Stimulated activated CD8-positive, alpha-beta memory T cell treated with anti-CD3 and anti-CD28 coated beads, Interleukin-7, amount 100 ng/mL, for 24 hours (primary cell): ENCODE measurements at places on chromosomes 7 and 10.

- no peak for DNase-seq
Observed at GRCh38 chr7:66576646-66577045, 52.0 kb upstream of the KCTD7 start.

DNA sequence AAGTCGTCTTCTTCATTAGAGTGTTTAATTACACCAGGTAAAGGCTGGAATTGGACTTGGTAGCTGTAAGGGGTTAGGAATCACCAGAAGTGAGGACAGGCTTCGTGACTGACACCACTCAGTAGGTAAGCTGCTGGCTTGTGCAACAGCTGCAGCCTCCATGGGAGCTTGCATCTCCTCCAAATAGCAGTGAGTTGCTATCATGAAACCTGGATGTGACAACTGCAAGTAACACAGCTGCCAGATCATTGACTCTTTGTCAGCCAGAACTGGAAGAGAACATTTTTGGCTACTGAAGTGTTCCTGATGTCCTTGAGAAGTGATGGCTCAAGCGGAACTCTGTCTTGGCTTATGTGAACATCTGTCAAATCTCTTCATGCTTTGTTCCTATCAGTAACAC, 64.1 kb upstream of the MSRB2 start:
- no peak for DNase-seq

GRCh38 chr7:2645274-2645868, 13.6 kb downstream of the TTYH3 start:
- DNase-seq: no peak

DNA sequence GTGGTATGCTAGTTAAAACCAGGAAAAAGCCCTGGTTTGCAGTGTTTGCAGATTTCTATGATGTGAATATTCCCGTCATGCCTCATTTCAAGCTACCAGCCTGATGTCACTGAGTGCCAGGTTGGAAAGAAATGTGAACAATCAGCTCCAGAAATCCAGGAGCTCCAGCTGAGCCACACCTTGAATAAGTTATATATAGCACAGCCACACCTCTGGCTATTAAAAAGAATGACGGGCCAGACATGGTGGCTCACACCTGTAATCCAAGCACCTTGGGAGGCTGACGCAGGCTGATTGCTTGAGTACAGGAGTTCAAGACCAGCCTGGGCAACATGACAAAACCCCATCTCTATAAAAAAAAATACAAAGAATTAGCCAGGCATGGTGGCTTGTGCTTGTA, 18.7 kb upstream of the SLF2 start:
- no peak for DNase-seq

GRCh38 chr7:113784316-113784715, 134.5 kb downstream of the PPP1R3A start:
- DNase-seq: no peak

DNA sequence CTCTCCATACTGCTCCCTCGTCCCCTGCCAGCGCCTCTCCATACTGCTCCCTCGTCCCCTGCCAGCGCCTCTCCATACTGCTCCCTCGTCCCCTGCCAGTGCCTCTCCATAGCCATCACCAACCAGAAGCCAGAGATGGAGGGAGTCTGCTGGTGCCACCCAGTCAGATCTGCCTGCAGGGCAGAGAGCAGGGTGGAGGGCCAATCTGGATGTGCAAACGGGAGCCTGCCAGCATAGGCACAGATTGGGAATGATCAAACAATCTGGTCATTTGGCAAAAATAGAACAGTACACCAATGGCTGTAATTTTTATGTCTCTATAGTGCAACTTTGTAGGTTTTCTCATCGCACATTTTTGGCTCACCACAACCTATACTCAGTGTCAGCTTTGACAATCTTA, 76.9 kb upstream of the LRRC4 start:
- DNase-seq: no peak

GRCh38 chr10:107417446-107417845, 252.9 kb upstream of the SORCS1 start:
- no peak for DNase-seq

- DNase-seq: no peak
Observed at GRCh38 chr7:149750122-149750845, 23.1 kb downstream of the ZNF467 start.

DNA sequence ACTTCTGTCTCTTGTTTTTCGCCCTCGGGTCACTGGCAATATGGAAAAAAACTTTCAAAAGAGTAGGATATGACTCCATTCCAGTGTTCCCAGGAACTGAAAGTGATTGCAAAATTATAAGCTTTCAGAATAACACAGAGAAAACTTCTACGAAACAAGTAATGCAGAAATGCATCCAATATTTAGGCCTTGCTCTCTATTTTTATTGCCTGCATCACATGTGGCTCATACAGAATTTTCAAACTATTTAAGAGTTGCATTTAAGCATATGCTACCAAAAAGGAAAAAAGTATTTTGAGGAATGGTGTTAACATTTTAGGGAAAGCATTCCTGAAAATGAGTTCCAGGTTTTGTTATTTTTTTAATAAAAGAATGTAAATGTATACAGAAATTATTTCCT, 228.0 kb downstream of the CACNB2 start:
- no peak for DNase-seq

- DNase-seq: no peak
Observed at GRCh38 chr10:71998119-71998839, 34.1 kb downstream of the CHST3 start.

GRCh38 chr10:8614054-8614565, 559.6 kb downstream of the GATA3 start:
- no peak for DNase-seq

GRCh38 chr7:28135760-28136159, 44.8 kb downstream of the JAZF1 start:
- no peak for DNase-seq

DNA sequence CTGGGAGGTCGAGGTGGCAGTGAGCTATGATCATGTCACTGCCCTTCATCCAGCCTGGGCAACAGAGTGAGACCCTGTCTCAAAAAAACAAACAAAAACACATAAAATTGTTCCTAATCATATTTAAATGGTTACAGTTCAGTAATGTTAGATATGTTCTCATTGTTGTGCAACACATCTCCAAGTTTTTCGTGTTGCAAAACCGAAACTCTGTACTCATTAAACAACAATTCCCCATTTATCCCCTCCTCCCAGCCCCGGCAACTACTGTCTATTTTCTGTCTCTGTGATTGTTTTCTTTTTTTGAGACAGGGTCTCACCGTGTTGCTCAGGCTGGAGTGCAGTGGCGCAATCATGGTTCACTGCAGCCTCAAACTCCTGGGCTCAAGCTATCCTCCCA, 16.1 kb upstream of the PRXL2A start:
- no peak for DNase-seq

DNA sequence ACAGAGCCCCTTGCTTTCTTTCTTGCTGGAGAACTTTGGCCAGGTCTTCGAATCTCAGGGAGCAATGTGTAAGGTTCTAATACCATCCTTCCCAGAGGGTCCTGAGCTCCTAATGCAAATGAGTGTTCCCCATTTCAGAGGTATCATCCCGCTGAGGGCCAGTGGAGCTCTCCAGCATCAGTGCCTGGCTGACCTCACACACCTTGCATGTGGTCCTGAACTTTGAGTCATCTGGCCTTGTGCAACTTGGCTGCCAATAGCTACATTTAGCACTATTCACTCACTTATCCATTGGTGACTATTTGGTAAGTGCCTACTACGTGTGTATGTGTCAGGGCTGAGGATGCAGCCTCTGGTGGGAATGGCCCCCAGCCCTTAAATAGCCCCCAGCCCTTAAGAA, 48.4 kb upstream of the HABP2 start:
- DNase-seq: no peak

DNA sequence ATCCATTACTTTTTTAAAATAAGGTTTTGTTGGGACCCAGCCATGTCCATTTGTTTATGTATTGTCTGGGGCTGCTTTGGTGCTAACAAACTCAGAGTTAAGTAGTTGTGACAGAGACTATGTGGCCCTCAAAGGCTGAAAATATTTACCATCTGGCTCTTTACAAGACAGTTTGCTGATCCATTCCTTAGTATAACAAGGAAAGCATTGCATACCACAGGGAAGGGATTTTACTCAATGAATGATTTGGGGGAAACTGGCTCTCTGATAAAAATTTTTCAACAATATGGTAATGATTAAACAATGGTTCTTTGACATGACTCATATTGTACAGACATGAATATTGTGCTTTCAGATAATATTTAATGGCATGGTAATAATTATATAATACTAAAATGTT, 738.1 kb downstream of the KCNMA1 start:
- DNase-seq: no peak

DNA sequence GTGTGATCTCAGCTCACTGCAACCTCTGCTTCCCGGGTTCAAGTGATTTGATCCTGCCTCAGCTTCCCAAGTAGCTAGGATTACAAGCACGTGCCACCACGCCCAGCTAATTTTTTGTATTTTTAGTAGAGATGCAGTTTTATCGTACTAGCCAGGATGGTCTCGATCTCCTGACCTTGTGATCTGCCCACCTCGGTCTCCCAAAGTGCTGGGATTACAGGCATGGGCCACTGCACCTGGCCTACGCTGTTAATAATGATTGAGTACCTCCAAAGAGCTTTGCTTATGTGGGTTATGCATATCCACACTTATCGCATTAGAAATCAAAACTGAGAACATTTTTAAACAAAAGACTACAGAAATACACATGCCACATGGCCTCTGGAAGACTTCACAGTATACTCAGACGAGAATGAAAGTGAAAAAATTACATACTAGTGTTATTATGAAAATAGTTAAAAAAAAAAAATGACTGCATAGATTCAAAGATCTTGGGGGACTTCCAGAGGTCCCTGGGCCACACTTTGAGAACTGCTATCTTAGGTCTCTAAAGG, 25.4 kb downstream of the RPP38 start:
- no peak for DNase-seq

DNA sequence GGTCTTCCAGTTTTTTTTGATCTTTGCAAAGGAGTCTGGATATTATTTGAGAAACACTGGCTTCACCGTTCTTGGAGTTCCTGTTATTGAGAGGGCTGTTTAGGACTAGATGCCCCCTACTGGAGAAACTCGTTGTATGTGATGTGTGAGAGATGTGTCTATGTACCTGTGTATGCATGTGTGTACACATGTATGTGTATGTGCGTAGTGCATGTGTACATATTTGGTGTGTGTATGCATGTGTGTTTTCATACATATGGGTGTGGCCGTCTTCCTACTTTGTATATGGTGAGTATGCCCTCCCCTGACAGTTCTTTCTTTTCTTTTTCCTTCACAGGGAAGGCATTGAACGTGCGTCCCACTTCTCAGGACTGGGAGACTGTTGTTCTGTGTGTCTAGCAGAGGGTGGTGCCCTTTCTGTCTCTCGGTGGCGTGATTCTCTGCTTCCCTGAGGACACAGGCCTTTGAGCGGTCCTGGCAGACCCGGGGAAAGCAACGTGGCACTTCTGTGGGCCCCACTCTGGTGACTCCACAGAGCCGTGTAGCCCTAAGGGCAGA, 3.0 kb upstream of the CALHM3 start:
- DNase-seq: no peak

DNA sequence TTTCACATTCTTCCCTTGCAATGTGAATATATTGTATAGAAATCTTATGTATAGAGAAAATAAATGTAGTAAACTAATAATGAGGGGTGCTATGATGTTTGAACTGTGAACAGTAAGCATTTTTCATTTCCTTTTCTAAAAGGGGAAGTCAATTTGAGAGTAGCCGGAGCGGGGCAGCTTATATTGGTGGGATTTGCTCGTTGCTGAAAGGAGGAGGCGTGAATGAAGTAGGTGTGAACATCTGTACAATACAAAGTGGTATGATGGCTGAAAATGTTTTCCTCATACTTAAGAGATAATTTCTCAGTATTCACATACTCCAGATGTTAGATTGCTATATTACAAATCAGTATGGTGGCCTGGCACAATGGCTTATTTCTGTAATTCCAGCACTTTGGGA, 87.1 kb downstream of the SRI start:
- no peak for DNase-seq

GRCh38 chr10:92242910-92243671, 47.8 kb downstream of the CPEB3 start:
- peak; percentile 5 for DNase-seq

GRCh38 chr10:111075577-111076185, 1.1 kb upstream of the ADRA2A start:
- DNase-seq: no peak

DNA sequence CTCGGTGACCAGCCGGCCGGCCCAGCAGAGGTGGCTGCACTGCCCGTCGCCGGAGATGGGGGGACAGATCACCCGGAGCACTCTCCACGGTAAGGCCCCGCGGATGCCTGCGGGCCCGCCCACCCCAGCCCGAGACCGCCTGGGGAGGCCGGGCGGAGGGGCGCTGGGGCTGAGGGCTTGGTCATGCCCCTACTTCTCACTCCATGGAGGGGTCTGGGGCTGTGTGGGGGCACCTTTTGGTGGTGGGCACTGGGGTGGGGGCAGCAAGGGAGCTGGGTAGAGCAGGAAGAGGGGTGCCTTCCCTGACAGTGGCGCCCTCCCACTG, 61.8 kb downstream of the NEURL1 start:
- DNase-seq: no peak

DNA sequence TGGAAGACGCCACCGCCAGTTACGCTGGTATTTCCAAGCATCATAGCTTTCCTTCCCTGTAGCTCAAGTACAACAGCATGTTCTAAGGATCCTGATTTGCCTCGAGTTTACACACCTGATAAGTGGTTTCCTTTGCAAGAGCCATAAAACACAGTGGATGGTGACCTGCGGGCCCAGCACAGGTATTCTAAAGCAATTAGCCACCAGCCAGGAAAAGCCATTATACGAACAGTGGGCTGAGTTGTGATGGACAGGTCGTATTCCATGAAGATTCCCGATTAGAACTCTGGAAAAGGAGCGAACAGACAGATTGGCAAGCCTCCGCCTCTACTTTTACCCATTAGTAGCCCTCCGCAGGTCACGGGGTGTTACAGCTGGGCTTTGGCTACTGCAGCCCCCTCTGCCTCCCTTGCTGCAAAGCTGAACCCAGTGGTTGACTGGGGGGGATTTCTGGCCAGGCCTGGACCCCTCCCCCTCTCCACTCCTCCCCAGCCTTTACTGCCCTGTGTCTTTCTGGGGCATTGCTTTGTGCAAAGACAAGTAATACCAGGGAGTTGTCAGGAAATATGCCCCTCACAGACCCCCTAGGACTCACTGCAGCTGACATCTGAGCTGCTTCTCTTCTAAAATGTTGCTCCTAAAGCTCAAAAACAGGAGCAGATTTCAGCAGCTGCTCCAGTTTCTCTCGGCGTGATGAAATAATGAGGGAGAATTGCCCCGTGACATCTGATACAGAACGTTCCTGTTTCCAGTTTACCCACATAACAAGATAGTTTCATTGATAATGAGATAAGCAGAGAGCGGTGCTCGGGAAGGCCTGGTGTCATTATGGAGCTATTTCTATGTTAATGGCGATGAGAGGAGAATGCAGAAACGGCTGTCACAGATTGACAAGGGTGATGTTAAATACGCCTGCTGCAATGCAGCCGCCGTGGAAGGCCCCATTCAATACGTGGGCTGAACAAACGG, 214.4 kb downstream of the CCSER2 start:
- DNase-seq: no peak

- no peak for DNase-seq
Observed at GRCh38 chr10:61890430-61890829, 11.1 kb upstream of the ARID5B start.

GRCh38 chr10:68406111-68406814, 814 bp downstream of the RUFY2 start:
- DNase-seq: peak; percentile 12

GRCh38 chr10:126227762-126228134, 160.5 kb downstream of the ADAM12 start:
- DNase-seq: no peak
